ENCODE measurements at places on chromosomes 2 and 18. TPM values are rescaled to one million over a fixed set of nuclear protein-coding genes. Genes with fewer than 3 reads are reported as not detected.

GRCh38 chr2:109109342-109109741, 19.7 kb upstream of the SH3RF3 start:
- DNase-seq = no peak

- DNase-seq = no peak
These were observed 8.8 kb upstream of the NAB1 start for GRCh38 chr2:190640117-190640516.

DNA sequence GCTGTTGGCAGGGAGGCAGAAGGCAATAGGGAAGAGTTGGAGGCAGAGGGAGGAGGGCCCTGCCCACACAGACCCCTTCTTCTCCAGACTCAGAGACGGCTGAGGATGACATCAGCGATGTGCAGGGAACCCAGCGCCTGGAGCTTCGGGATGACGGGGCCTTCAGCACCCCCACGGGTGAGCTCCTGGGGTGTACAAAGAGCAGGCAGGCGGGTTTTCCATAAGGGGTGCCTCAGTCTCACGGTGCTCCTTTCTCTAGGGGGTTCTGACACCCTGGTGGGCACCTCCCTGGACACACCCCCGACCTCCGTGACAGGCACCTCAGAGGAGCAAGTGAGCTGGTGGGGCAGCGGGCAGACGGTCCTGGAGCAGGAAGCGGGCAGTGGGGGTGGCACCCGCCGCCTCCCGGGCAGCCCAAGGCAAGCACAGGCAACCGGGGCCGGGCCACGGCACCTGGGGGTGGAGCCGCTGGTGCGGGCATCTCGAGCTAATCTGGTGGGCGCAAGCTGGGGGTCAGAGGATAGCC, 10.0 kb downstream of the SPEG start:
- DNase-seq = no peak

- DNase-seq = no peak
These were observed 25.7 kb upstream of the OTOS start for GRCh38 chr2:240166191-240166590.

GRCh38 chr2:28393114-28393836, 617 bp downstream of the FOSL2 start:
- DNase-seq = peak; percentile 39

DNA sequence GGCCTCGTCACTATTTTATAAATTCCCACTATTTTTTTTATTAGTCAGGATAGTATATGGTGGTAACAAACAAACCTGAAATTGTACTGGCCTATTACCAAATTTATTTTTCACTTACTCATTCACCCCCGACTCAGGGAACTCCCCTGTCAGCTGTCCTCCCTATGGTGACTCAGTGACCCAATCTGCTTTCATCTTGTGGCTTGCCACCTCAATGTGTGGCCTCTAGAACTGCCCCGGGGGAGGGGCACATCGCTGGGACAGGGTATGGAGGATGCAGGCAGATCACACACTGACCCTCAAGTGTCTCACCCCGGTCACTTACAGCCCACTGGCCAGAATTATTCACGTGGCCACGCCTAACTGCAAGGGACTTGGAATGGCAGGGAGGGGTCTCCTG, 71.6 kb downstream of the ACTR2 start:
- DNase-seq = no peak

DNA sequence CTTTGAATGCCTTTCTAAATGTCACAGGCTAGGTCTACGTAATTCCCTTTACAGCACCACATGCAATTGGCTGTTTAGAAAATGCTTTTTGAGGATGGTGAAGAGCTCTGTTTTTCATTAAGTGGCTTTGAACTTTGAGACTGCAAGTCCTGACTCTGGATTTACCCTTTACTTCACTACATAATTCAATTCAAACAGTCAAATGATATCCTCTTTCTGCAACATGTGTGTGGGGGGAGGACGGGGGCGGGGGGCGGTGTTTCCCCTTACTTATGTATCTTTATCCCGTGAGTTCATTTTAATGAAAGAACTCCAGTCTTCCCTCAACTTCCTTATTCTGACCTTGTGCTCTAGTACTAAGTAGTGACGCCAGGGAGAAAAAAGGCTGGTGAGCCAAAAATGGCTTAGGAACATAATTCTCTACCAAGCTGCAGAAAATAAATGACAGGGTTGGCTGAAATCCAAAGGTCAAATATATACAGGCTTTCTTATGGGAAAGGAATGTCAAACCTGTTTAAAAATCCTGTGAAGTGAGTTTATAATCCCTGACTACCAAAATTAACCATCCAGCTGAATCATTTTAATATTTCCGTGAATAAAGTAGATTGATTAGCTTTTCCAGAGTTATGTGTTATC, 119.6 kb downstream of the SLC8A1 start:
- peak; percentile 60 for DNase-seq

Gene TTR
- 1.3 TPM for total RNA-seq

Gene EVA1A
- 10.7 TPM for total RNA-seq

Gene FLACC1
- 2.9 TPM for total RNA-seq

Gene DOCK10
- total RNA-seq = 21.3 TPM

Gene DUSP2
- 59.4 TPM for total RNA-seq

Gene SRD5A2
- not detected for total RNA-seq

Gene ACKR3
- total RNA-seq = 27.3 TPM
